ENCODE measurements at places on chromosomes 4 and X.

- DNase-seq = no peak
Measured at GRCh38 chr4:188196134-188196735, 57.0 kb downstream of the TRIML1 start.

DNA sequence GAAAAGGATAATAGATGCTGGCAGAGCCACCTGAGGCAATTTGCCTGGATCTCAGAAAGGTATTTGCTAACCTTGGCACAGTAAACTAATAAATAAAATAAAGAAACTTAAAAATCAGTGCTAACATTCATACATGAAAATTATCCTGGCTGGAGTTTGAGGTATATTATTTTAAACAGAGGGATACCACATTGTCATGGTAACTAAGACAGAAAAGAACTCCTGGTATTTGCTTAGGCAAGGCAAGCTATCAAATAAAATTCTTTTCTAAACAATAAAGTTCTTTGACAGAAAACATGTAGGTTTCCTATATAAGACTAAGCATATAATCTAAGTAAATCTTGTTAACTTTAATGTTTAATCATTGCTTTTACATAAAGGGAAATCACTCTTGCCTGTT lies 218.8 kb downstream of the MAGEB17 start:
- no peak for DNase-seq

GRCh38 chr4:186644311-186644638 lies 79.4 kb downstream of the FAT1 start:
- no peak for DNase-seq

GRCh38 chrX:94400488-94400887 lies 726.5 kb downstream of the FAM133A start:
- no peak for DNase-seq

GRCh38 chr4:2848449-2848848 lies 4.8 kb downstream of the ADD1 start:
- no peak for DNase-seq

- no peak for DNase-seq
Measured at GRCh38 chr4:139300431-139301112, 733 bp upstream of the NAA15 start.

DNA sequence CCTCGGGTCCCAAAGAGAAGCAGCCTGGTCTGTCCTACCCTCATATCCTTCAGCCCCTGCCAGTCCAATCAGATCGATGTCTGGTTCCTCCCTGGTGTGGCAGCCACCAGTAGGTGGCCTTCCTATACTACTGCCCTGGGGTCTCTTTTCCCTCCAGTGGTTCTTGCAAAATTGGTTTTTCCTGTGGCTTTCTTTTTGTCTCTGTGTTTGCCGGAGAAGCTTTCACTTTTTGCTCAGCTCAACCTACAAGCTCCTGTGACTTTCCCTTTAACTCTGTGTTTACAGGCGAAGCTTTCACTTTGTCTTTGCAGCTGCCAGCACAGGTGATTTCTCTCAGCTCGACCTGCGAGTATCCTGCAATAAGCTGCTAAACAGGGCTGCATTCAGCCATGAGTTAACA lies 46.8 kb downstream of the UGT2A3 start:
- DNase-seq = no peak

GRCh38 chr4:185541251-185541727 lies 6.0 kb upstream of the PDLIM3 start:
- DNase-seq = no peak

DNA sequence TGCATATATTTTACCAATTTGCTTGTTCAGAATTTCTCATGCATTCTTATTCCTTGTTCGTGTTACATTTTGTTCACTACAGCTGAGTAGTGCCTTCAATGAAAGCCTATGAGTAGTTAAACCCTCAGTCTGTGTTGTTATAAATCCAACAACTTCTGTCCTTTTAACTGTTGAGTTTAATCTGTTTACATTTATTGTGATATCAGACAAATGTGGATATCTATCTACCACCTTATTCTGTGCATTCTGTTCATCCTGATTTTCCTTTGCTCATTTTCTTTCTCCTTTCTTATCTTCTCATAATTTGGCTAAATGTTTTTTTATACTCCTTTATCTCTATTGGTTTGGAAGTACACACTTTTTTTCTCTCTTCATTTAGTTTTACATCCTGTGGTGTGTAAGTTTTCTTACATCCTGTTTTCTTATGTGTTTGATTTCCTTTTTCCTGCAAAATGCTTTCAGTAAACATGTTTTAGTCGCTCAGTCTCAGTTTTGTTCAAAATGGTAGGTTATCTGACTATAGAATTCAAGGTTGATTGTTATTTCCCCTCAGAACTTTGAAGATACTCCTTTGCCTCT lies 54.2 kb downstream of the CASP6 start:
- no peak for DNase-seq

DNA sequence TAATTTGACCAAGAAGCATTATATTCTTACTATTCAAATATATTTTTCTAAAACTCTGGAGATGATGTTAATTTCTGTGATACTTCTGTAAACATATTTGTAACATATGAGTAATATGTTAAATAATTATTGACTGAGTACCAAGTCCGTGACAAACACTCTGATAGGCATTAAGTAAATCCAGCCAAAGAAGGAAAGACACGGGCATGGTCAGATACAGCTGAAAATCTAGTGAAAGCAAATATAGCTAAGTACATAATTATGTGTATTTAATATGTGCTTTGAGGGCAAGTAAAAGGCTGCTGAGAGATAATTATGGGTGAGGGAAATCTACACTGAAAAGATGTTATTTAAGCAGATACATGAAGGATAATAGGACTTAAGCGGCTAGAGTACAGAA lies 1263.6 kb upstream of the ADGRL3 start:
- DNase-seq = no peak

GRCh38 chr4:183416879-183417755 lies 27.3 kb upstream of the CDKN2AIP start:
- no peak for DNase-seq

- no peak for DNase-seq
Measured at GRCh38 chr4:98385831-98386230, 124.6 kb downstream of the RAP1GDS1 start.

DNA sequence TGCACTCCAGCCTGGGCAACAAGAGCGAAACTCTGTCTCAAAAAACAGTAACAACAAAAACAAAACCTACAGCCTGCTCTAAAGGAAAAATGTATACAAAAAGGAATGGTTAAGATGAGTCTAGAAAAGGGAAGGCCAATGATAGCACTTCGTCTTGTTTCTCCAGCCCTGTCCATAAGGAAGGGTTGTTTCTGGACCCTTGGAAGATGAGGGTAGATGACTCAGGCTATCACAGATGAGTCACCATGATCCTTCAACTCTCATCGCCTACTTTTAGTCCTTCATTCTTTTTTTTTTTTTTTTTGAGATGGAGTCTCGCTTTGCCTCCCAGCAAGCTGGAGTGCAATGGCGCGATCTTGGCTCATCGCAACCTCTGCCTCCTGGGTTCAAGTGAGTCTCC lies 8.8 kb downstream of the PLA2G12A start:
- DNase-seq = no peak

- DNase-seq = no peak
Measured at GRCh38 chrX:125203737-125204578, 115.7 kb upstream of the TEX13C start.

DNA sequence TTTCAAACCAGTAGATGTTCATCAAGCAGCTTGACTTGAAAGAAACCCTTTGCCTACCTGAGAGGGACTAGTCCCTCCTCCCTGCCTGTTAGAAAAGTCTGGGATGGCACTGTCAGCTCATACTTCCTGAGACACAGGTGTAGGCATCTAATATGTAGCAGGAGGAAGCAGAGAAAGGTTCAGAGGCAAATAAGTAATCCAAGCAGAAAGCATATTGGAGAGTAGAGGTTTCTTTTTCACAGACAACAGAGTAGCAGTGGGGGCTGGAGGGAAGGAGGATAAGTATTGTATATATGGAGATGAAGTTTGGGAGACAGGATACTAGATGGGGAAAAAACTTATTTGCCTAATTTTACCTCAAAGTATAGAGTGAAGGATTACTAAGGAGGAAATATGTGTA lies 81.5 kb downstream of the FNIP2 start:
- no peak for DNase-seq

DNA sequence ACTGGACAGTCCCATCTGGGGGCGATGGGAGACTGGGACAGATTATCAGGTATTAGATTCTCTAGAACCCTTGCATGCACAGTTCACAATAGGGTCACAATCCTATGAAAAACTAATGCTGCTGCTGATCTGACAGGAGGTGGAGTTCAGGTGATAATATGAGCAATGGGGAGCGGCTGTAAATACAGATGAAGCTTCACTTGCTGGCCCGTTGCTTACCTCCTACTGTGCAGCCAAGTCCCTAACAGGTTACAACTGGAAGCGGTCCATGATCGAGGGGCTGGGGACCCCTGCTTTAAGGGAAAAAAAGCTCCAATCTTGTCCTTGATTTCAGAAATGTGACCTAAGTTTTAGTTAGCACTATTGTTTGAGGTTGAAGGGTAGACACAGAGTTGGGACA lies 175.2 kb downstream of the ZNF330 start:
- no peak for DNase-seq

DNA sequence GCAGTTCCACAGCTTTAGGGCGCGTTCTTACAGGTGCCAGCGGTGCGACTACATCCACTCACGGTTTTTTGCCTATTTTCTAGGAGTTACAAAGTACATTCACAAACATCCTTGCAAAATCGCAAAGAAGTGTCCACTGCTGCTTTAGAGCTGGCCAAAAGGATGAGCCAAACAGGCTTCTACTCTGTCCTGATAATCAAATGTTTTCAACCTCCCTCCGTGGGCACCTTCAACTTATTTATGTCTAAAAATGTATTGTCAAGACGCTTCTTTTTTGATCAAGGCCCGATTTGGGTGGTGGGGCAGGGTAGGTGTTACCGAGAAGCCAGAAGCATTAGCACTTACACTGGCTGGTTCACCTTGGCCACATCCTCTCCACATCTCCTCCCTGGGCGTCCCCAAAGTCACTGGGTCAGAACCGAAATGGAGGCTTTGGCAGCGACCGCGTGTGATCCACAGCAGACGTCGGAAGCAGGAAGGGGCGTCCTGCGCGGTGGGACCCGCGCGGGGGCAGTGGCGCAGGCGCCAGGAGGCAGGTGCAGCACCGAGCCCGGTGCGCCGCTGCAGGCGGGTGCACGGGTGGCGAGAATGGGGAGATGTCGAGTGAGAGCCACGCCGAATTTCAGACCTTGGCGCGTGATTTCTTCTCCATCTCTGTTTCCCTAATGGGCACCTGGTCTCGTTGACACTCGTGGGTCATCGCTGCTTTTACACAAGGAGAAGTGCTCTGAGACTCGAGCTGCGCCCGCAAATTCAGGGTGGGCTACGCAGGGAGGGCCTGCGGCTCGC lies 16.9 kb downstream of the NKX3-2 start:
- no peak for DNase-seq

DNA sequence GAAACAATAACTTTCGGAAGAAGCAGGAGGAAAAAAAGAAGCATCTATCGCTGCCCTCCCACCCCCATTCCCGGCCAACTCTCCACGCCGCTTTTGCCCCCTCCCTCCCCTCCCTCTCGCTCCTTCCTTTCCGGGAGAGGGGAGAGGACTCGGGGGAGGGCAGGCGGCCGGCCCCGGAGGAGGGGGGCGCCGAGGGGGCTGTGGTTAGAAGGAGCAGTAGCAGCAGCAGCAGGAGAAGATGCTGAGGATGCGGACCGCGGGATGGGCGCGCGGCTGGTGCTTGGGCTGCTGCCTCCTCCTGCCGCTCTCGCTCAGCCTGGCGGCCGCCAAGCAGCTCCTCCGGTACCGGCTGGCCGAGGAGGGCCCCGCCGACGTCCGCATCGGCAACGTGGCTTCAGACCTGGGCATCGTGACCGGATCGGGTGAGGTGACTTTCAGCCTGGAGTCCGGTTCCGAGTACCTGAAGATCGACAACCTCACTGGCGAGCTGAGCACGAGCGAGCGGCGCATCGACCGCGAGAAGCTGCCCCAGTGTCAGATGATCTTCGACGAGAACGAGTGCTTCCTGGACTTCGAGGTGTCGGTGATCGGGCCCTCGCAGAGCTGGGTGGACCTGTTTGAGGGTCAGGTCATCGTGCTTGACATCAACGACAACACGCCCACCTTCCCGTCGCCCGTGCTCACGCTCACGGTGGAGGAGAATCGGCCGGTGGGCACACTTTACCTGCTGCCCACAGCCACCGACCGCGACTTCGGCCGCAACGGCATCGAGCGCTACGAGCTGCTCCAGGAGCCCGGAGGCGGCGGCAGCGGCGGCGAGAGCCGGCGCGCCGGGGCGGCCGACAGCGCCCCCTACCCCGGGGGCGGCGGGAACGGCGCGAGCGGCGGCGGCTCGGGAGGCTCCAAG lies 1.3 kb downstream of the PCDH7 start:
- no peak for DNase-seq

DNA sequence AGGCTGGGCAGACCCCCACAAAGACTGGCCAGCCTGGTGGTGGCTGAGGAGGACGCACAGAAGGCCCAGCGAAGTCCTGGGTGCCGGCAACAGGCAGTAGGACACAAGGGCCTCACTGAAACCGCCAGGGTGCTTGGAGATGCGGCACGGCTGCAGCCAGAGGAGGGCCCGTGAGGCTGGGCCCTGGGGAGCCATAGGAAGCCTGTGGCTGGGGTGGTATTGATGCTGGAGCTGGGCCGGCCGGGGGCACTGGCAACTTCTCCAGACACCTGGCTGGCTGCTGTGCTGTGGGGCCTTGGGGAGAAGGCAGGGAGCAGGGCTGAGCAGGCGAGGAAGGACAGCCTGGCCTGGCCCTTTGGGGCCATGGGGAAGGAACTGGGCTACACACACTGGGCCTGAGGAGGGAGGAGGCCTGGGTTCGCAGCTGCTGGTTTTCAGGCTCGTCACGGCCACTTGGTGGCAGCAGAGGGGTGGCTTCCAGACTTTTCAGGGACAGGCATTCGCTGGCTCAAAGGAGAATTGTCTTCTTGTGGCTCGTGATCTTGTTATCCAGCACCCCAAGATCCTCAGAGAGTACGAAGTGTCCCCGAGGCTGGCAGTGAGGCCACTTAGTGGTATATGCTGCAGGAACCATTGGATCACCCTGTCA lies 37.2 kb downstream of the ATP2B3 start:
- peak; percentile 24 for DNase-seq

DNA sequence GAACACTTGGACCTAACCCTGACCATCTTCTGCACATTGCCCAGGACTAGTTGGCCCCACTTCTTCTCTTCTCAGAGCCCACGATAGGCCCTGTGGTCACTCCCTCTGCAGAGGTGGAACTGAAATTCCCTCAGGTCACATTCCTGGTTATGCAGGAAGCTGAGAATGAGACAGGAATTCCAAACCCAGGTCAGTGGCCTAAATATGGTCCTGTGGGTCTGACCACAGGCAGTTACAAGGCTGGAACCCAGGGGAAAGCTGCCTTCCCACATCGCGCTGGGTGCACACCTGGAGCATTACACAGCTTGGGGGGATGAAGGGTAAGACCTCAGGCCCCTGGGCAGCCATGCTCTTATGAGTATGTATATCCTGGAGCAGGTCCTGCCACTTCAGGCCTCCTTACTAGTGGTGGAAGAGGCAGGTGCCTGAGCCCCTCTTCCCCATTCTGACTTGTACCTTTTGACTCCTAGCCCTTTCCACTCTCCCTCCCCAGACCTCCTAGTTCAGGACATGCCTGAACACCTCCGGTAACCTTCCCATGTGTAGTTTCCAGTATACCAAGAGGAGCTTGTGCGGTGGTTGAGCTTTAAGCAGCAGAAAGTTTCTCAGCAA lies 173.5 kb downstream of the ASMT start:
- no peak for DNase-seq

GRCh38 chrX:17527922-17528321 lies 152.9 kb downstream of the NHS start:
- DNase-seq = no peak

All from stimulated activated CD8-positive, alpha-beta memory T cell treated with anti-CD3 and anti-CD28 coated beads, Interleukin-7, amount 100 ng/mL, for 4 hours (primary cell).